Smooth muscle cell of the pulmonary artery (primary cell): ENCODE measurements at places on chromosomes 6 and 20. TPM values are rescaled to one million over a fixed set of nuclear protein-coding genes. Genes with fewer than 3 reads are reported as not detected.

The SMLR1 gene
- not detected in 2 replicates for total RNA-seq

The ZNF343 gene
- 13.0 and 15.3 TPM in 2 replicates for total RNA-seq

The CNR1 gene
- total RNA-seq = 0.07 and 0.52 TPM in 2 replicates

The NTSR1 gene
- total RNA-seq = 0.03 and 0.07 TPM in 2 replicates

The OPRM1 gene
- not detected in 2 replicates for total RNA-seq

The CLPSL1 gene
- total RNA-seq = not detected in 2 replicates

The KHDC1L gene
- not detected in 2 replicates for total RNA-seq

The PRL gene
- total RNA-seq = not detected in 2 replicates

The SLC25A27 gene
- total RNA-seq = 5.0 and 7.0 TPM in 2 replicates

The BANF2 gene
- total RNA-seq = not detected in 2 replicates
